ENCODE measurements at places on chromosomes 4 and X.

- peak; percentile 87 for DNase-seq
Observed at GRCh38 chrX:132022967-132023895, at the start of gene STK26. TSS of gene STK26 (plus strand) at chrX:132023302. CDS start at chrX:132023618, 316 bp downstream.

GRCh38 chr4:153152501-153153338 is 51.5 kb upstream of the TRIM2 start:
- DNase-seq, result peak; percentile 91

- DNase-seq, result no peak
Observed at GRCh38 chr4:13851085-13851940, 223.8 kb upstream of the BOD1L1 start.

DNA sequence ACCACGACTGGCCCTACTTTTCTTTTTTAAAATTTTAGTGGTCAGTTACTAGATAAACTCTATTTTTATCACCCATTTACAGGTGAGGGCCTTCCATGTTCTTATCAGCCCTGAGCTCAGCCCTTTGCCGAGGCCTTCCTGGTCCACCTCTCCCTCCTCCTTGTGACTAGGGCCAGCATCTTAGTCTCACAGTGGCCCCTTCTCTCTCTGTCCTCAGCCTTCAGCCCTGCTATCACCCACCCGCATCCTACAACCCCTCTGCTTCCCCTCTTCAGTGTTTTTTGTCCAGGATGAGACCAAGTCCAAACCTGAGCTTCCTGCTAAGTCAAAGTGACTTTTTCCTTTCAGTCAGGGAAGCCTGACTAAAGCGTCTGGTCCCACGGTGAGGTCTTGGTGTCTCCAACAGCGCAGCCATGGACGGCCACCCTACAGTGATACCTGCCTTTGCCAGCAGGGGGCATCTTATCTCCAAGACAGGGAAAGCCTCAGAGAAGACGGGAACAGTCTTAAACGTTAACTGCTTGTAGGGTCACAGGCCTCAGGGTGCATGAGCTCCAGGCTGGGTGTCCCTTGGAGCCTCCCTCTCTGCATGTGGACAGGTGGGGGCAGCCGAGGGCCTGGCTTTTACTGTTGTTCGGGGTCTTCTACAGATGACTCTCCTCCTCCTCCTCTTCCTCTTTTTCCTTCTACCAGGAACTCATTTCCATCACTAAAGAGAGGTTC is 11.7 kb upstream of the GAGE10 start:
- DNase-seq, result peak; percentile 86

GRCh38 chr4:108008721-108009120 is 19.0 kb downstream of the HADH start:
- no peak for DNase-seq

DNA sequence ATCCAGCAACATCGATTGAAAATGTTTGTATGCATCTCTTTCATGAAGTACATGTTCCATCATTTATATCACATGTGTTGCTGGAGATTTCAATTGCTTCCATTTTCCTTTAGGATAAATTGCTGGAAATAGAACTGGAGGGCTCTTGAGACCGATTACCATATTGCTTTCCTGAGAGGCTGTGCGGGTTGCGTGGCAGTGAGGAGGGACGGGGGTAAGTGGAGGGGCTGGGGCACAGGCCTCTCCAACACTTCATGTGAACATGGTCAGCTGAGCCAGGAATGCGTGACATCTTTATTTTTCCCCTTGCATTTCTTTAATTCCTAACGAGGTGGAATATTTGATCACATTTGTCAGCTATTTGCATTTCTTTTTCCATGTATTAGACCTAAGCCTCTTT is 144.6 kb downstream of the TBL1X start:
- no peak for DNase-seq

- DNase-seq, result no peak
Observed at GRCh38 chr4:84224522-84224921, 274.6 kb downstream of the NKX6-1 start.

- DNase-seq, result no peak
Observed at GRCh38 chr4:77155631-77156452, 1.2 kb upstream of the CCNG2 start.

GRCh38 chr4:125008676-125009075 is 296.1 kb upstream of the ANKRD50 start:
- no peak for DNase-seq

GRCh38 chrX:133402830-133403625 is 12.3 kb downstream of the GPC4 start:
- no peak for DNase-seq

DNA sequence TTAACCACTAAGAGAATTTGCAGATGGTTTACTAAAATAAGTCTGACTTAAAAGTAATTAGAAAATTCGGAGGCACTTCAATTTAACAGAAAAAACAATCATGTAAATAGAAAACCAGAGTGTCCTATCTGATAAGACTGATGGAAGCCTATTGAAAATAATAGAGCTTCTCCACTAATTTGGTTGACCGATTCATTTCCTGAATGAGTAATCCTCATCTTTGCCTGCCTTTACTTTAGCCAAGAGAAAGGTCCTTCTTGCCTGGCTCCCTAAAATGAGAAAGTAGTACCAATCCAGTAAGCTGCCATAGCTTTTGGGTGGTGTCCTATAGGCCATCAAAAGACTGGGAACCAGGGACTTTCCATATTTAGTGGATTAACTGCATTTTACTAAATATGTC is 48.4 kb downstream of the KCNIP4 start:
- no peak for DNase-seq

DNA sequence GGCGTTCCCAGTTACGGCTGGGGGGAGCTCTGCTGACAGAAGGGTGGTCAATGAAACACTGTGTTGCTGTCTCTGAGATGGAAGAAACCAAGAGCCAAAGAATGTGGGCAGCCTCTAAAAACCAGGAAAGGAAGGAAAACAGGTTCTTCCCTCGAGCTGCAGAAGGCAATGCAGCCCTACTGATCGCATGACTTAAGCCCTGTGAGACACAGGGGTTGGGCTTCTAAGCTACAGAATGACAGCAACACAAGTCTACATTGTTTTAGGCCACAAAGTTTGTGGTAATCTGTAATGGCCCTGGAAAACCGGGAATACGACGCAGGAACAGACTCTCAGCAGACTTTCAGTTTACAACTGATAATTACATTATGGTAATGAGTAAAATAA is 38.2 kb upstream of the MTNR1A start:
- no peak for DNase-seq

DNA sequence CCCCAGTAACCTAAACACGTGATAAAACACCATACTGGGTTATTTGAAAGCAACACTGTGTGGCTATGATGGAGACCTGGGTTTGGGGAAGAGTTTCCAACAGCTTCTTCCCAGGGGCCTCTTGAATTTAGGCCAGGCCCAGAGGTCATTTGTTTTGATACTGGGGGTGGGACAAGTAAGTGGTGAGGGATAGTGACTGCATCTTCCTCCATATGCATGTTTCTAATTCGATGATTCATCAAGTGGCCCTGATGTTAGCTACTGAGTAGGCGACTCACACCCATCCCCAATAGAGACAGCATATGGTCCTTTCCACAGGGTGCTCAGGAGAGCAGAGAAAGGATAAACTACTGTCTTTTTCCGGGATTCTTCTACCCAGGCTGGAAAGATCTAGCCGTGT is 2.7 kb downstream of the NDP start:
- no peak for DNase-seq

- no peak for DNase-seq
Observed at GRCh38 chr4:6694177-6694901, 661 bp downstream of the S100P start.

DNA sequence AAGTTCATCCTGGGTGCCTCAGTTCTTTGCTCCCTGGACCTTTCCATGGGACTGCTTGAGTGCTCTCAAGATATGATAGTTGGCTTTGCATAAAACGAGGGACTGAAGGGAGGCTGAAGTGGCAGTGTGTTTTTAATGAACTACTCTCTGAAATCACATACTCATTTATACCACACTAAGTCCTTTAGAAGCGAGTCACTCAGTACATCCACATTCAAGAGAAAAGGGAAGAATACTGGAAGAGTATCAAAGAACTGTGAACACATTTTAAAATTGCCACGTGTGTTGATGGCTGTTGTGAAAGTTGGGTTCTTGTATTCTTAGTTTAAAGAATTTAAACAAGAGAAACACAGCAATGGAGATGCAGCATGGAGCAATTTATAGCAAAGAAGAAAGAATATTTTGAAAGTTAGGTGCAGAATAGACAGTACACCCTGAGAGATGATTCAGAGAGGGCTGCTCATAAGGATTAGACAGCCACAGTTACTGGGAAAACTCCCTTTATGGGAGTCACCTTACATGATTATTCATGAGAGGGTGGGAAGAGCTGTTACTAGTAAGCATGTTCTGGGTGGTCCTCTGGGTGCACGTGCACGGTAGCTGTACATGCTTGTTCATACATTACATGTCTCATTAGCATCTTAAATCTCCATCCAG is 380.7 kb downstream of the ADGRL3 start:
- DNase-seq, result no peak

GRCh38 chrX:68832516-68833447 is 4.0 kb downstream of the EFNB1 start:
- DNase-seq, result no peak

DNA sequence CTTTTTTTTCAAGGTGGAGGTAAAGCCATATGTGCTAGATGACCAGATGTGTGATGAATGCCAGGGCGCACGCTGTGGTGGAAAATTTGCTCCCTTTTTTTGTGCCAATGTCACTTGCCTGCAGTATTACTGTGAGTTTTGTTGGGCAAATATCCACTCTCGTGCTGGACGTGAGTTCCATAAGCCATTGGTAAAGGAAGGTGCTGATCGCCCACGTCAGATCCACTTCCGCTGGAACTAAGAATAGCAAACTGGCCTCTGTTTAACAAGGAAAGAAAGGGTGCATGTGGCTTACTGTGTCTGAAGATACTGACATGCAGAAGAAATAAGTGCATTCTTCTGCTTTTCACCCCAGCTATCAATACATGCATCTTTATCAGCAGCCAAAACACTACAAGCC is 63.9 kb downstream of the CPEB2 start:
- DNase-seq, result no peak

DNA sequence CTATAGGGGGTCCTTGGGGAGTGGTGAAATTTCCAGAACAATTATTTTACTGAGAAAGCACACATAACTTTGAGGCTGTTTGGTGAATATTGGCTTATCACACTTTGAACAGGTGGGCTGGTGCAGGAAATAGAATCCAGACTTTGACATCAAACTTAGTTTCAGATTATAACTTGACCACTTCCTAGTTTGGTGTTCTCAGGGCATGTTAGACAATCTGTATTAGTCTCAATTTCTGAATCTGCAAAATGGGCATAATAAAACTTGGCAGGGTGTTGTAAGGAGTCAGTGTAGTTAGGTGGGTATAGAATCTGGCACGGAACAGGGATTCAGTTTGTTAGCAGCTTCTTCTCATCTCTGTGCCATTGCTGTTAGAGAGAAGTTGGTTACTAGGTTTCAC is 43.3 kb upstream of the MBNL3 start:
- DNase-seq, result no peak

- DNase-seq, result peak; percentile 59
Observed at GRCh38 chr4:39044956-39045826, 13.0 kb upstream of the TMEM156 start.

DNA sequence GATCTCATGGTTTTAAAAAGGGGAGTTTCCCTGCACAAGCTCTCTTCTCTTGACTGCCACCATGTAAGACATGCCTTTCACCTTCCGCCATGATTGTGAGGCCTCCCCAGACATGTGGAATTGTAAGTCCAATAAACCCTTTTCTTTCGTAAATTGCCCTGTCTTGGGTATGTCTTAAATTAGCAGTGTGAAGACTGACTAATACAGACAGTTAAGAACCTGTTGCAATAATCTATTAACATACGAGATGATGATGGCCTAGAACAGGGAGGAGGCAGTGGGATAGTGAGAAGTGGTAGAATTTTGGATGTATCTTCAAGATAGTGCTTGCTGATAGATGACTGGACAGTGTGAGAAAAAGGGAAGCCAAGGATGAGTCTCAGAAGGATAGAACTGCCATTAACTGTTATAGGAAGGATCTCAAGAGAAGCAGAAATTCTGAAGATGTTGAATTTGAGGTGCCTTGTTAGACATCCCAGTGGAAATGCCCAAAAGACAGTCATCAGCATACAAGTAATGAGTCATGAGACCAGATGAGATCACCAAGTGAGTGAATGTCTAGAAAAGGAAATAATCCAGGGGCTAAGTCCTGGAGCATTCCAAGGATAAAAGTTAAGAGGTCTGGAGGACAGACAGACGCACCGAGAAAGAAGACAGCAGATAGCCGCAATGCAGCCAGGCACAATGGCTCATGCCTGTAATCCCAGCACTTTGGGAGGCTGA is 38.8 kb upstream of the UGDH start:
- DNase-seq, result no peak

Measured in activated CD4-positive, alpha-beta T cell treated with anti-CD3 and anti-CD28 coated beads for 36 hours (primary cell).